ENCODE measurements at places on chromosomes 1 and 21.

DNA sequence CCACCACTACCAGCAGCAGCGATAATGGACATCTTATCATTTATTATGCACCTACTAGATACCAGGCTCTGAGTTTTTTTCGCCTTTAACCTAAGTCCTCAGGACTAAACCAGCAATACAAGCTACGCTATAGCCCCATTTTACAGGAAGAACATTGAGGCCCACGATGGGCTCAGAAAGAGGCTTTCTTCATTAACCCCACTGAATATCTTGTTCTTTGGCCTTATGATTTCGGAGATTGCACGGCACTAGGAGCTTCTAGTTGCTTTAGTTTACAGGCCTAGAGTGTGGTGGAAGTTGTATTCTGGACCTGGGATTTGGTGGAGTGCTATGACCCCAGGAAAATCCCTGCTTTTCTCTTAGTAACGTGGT lies 1.5 kb downstream of the SESN2 start:
- no peak for DNase-seq

DNA sequence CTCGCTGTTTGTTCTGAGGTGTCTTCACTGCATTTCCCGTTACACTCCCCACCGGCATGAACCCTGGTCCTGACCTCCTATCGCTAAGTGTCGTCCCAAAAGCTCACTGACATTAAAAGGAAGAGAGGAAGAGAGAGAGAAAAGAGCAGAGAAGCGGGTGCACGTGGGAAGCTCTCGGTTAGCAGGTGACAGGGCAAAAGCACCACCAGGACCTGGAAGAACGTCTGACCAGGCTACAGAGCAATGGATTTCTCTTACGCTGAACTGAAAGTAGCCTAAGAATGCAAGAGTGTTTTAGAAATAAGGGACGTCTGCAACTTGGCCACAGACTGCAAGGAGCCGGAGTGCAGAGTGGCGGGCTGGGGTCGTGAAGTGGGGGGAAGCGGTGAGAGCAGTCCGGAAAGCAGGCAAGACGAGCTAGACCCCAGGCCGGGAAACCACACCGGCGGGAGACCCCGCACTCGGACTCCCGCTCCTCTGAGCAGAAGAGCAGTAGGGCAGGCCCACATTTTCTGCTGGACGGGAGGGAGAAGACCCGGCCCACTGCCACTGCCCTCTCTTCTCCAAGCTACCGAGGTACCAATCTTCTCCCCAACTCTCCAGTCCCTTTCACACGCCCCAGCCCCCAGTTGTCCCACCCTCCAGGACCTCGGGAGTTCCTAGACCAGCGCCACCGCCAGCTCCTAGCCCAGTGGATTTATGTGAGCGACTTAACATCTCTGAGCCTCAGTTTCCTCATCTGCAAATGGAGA lies 8.3 kb upstream of the MPZL1 start:
- DNase-seq, result peak; percentile 45

DNA sequence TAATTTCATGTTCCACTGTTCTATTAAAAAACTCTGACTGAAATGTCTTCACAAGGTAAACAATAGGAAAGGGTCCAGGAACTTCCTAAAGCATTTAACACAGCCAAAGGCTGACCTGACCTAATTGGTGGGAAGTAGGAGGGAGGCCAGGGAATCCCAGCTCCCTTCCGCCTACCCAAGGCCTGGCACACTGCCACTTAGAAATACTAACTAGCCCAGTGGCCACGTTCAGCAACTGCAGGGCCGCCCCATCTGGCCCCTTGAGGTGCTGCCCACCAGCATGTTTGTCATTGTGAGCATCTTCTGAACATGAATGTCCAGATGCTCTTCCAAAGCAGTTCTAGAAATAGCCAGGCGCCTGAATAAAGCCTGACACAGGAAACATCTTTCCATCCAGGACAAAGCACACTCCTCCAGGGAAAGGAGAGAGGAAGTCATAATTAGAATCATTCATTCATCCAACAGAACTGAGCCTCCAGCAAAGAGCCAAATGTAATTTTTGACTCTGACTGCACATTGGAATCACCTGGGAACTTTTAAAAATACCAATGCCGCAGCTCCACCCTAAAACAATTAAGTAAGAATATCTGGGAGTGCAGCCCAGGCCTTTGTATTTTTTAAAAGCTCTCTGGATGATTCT lies 44.6 kb upstream of the BCL9 start:
- peak; percentile 51 for DNase-seq

DNA sequence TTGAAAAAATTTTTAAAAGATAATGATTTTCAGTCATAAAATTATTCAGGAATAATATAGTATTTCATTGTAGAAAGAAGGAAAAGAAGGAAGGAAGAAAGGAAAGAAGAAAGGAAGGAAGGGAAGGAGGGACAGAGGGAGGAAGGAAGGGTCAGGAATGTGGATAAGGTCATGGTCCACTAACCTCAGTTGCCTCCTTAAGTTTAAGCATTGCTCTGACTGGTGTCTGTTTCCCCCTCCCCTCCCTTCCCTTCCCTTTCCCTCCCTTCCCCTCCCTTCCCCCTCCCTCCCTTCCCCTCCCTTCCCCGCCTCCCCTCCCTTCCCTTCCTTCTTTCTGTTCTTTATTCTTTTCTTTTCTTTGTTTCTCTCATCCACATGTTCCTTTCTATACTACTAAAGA lies 95.7 kb downstream of the PLPPR5 start:
- no peak for DNase-seq

GRCh38 chr1:84888753-84889152 lies 4.3 kb downstream of the LPAR3 start:
- no peak for DNase-seq

DNA sequence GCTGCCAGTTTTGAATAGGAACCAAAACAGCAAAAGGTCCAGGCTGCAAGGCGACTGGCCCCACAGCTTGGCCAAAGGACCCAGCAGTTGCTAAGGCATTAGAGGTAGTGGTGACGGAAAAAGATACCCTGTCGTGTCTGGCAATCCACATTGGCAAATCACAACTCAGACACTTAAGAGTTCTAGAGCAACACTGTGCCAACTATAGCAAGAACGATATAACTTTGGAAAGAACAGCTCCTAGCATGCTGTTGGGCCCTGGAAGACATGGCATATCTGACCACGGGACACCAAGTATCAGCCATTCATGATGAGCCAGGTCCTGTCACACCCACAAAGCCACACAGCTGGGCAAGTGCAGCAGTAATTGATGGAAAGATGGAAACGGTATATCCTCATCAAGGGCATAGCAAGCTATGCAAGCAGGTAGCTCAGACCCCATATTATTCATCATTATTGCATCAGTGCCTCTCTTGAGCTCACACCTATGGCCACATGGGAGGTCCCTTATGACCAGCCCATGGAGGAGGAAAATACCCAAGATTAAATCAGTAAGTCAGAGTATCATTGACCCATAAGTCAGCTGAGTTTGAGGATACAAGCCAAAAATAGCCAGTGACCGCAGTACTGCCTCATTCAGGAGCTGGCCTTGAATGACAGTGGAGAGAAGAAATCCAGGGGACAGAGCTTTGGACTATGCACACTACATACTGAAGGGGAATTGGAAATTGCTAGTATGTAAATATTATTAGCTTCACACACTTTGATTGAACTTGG lies 221.2 kb downstream of the SETD4 start:
- DNase-seq, result no peak

GRCh38 chr1:163528710-163529348 lies 207.1 kb downstream of the NUF2 start:
- DNase-seq, result no peak

GRCh38 chr1:219324629-219325367 lies 151.1 kb downstream of the LYPLAL1 start:
- no peak for DNase-seq

Data from kidney (tissue), 22 donors.